Activated naive CD4-positive, alpha-beta T cell treated with anti-CD3 and anti-CD28 coated beads, Interleukin-2, amount 10 ng/mL, durations not matched to agents 5 hours and 36 hours (primary cell): ENCODE measurements at places on chromosomes 12 and 14. TPM values are rescaled to one million over a fixed set of nuclear protein-coding genes. Genes with fewer than 3 reads are reported as not detected.

The NANOG gene
- total RNA-seq = not detected

The VWF gene
- total RNA-seq = 0.08 TPM

The NR4A1 gene
- 7.0 TPM for total RNA-seq

The CSRP2 gene
- total RNA-seq = not detected

The CCT2 gene
- 141 TPM for total RNA-seq

The RAPGEF3 gene
- total RNA-seq = 0.15 TPM

The RFX4 gene
- total RNA-seq = not detected

The CFAP54 gene
- 0.29 TPM for total RNA-seq

The RNASE1 gene
- not detected for total RNA-seq

The C12orf60 gene
- total RNA-seq = 0.66 TPM

The KRT77 gene
- not detected for total RNA-seq

The MANSC4 gene
- total RNA-seq = not detected

The DLST gene
- 99.2 TPM for total RNA-seq

The SLC5A8 gene
- not detected for total RNA-seq
